ENCODE measurements at places on chromosomes 11 and 22. TPM values are rescaled to one million over a fixed set of nuclear protein-coding genes. Genes with fewer than 3 reads are reported as not detected.

Gene FXYD6
- total RNA-seq, result 28.5 TPM

Gene MAJIN
- total RNA-seq, result not detected

GRCh38 chr11:48001438-48002021 is 21.2 kb downstream of the PTPRJ start:
- DNase-seq, result no peak

- DNase-seq, result no peak
Measured at GRCh38 chr11:3189196-3189843, 24.2 kb upstream of the OSBPL5 start.

- no peak for DNase-seq
Measured at GRCh38 chr11:103942646-103943045, 93.8 kb upstream of the DDI1 start.

DNA sequence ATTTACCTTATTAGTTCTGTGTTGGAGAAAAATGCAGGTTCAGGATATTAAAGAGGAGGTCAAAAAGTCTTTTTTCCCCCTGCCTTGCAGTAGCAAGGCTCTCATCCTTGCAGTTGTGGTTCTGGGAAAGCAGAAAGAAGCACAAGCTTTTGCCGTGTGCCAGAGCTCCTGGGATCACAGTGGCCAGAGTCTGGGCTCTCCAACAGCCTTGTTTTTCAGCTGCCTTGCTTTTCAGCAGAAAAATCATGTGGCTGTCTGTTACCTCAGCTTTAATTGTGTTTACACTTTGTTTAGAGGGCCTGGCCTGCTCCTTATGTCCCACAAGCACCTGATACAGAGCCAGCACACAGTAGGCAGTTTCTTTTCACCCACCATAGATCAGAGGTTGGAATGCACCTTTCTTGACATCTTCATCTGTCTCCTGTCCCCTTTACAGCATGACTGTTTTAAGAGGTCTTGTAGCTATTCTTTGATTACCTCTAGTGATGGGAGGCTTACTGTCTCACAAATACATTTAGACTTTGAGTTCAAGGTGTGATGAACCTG is 67.5 kb downstream of the TEAD1 start:
- DNase-seq, result no peak

- no peak for DNase-seq
Measured at GRCh38 chr11:130773244-130773820, 142.9 kb downstream of the SNX19 start.

DNA sequence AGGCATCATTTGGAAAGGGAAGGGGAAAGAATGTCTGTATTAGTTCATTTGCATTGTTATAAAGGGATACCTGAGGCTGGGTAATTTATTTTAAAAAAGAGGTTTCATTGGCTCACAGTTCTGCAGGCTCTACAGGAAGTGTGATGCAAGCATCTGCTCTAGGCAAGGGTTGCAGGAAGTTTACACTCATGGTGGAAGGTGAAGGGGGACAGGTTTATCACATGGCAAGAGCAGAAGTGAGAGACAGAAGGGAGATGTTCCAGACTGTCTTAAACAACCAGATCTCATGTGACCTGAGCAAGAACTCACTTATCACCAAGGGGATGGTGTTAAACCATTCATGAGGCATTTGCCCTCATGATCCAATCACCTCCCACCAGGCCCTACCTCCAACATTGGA is 90.6 kb downstream of the CCDC83 start:
- no peak for DNase-seq

DNA sequence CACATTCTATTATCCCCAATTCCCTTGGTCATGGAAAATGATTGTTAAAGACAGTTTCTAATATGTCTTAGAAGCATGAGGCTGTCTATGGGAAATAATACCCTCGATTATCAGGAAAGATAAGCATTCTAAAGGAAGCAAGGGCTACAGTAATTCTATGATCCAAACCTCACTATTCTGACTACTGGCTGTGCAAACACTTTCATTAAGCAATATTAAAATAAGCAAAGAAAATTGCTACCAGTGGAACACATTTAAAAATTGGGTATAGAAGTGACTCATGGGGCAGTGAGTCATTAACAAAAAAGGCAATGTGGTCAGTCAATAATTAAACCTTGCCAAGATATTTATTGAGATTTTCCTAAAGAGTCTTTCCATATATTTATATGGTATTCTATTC is 1415.2 kb upstream of the TENM4 start:
- no peak for DNase-seq

GRCh38 chr11:804599-804964 is 449 bp downstream of the PIDD1 start:
- DNase-seq, result no peak

- DNase-seq, result no peak
Measured at GRCh38 chr22:37228106-37229011, 15.7 kb downstream of the RAC2 start.

DNA sequence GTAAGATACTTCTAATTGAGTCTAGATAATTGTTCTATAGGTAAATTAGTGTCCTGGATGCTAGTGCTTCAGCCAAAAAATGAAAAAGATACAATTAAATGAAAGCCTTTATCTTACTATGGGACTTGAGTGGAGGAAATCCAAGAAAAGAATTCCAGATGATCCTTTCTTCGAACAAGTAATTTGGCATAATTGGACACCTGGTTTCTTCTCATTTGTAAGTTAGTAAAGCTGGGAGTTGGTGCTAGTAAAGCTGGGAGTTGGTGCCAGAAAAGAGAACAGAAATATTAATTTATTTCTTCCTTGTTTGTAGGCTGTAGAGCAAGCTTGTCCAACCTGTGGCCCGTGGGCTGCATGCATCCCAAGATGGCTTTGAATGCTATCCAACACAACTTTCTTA is 12.3 kb downstream of the OR51V1 start:
- no peak for DNase-seq

Gene EFCAB6
- 7.0 TPM for total RNA-seq

DNA sequence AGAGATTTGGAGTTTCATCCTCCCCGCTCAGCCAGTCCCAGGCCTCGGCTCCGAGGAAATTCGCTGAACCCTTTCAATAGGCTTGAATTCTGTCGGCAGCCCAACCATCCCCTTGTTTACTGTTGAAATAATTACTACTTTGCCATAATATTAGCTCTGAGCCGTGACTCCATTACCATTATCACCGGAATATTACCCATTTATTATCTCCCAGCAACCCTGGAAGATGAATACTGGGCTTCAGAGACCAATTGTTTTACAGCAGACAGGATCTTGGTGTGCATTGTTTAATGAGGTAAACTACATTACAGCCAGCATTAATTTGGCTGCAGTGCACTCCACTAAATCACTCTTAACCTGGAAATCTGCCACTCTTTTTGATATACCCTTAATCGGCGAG is 867.4 kb downstream of the NTM start:
- DNase-seq, result no peak

- no peak for DNase-seq
Measured at GRCh38 chr11:126307706-126308105, 3.8 kb downstream of the DCPS start.

DNA sequence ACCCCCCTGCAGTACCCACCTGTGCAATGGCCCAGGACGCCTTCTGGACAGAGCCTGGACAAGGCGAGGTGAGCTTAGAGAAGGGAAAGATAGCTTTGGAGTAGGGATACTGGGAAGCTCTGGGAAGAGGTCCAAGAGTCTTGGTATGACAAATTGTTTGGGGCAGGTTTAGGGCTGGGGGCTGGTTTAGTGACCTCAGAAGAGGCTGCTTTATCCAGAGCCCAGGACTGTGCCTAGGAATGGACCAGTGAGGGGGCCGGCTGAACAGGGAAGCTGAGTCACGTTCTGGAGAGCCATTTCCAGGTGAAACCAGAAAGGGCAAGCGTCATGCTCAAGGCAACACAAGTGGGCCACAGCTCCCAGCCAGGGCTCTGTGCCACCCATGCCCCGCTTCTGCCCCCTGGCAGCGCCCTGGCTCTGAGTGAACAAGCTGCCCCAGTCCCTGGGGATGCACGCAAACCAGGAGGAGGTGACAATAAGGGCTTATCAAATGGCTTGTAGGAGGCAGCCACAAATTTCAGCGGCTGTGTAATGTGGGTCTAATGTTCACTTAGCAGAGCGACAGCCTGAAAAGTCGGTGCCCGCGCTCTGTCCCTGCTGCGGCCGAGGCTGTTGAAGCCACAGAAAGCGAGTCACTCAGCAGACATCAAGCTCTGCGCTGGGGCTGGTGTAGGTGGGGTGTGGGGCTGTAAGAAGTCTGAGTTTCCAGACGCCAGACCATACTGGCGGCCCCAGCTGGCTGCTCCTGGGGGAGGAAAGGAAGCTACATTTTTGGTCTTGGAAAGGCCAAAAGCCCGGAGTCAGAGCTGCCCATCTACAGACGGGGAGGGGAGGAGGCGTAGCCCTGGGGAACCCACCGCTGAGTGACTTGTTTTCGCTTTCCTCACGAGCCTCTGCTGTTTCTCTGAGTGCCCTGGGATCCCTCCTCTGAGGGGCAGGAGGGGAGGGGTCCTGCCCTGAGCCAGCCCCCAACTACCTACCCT is 18.3 kb upstream of the SYT7 start:
- DNase-seq, result no peak

DNA sequence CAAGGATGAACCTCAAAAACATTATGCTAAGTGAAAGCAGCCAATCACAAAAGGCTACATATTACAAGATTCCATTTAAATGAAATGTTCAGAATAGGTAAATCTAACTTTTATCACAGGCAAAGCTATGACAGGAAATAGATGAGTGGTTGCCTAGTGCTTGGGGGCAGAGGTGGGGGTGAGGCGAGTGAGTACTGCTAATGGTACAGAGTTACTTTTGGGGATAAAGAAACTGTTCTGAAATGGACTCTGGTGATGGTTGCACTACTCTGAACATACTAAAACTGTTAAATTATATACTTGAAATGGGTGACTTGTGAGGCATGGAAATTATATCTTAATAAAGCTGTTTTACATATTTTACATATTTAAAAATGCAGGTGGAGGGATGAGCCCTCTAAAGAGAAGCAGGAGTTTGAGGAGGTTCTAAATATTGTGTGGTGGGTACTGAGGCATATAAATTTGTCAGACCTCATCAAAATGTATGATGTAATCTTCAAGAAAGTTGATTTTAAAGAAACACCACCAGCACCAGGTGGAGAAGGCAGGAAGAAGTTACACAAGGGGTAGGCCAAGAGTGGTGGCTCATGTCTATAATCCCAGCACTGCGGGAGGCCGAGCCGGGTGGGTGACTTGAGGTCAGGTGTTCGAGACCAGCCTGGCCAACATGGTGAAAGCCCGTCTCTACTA is 3.6 kb downstream of the SLC43A1 start:
- no peak for DNase-seq

Data from progenitor cell of endocrine pancreas (in vitro differentiated cells).